Stimulated activated memory B cell treated with anti-CD40 and anti-IgM and Interleukin-4, amounts not matched to agents 10 μg/mL and 1 μg/mL and 100 μg/mL, for 72 hours (primary cell): ENCODE measurements at places on chromosomes 5 and 9.

GRCh38 chr9:114121227-114122135 is 22.4 kb upstream of the KIF12 start:
- ATAC-seq, result no peak

DNA sequence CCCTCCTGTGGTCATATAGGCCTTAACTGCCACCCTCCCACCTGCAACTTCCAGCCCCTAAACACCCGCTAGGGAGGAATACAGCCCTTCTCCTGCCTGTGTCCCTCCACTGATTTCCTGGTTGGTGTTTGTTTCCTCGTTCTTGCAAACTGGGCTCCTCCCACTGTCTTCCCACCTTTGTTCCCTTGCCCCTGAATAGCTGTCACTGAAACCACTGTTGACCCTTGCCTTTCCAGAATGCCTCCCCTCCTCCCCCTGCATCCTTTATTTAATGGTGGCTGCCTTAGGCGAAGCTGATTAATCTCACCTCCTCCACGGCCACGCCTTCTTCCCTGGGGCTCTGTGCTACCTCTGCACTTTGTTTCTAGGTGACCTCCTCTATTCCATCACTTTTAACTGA is 626.7 kb downstream of the BNC2 start:
- no peak for ATAC-seq

- no peak for ATAC-seq
Measured at GRCh38 chr5:31251032-31251431, 57.5 kb downstream of the CDH6 start.

- no peak for ATAC-seq
Measured at GRCh38 chr9:22108581-22109370, 99.7 kb upstream of the CDKN2B start.

- no peak for ATAC-seq
Measured at GRCh38 chr5:120538149-120538548, 74.0 kb downstream of the PRR16 start.

DNA sequence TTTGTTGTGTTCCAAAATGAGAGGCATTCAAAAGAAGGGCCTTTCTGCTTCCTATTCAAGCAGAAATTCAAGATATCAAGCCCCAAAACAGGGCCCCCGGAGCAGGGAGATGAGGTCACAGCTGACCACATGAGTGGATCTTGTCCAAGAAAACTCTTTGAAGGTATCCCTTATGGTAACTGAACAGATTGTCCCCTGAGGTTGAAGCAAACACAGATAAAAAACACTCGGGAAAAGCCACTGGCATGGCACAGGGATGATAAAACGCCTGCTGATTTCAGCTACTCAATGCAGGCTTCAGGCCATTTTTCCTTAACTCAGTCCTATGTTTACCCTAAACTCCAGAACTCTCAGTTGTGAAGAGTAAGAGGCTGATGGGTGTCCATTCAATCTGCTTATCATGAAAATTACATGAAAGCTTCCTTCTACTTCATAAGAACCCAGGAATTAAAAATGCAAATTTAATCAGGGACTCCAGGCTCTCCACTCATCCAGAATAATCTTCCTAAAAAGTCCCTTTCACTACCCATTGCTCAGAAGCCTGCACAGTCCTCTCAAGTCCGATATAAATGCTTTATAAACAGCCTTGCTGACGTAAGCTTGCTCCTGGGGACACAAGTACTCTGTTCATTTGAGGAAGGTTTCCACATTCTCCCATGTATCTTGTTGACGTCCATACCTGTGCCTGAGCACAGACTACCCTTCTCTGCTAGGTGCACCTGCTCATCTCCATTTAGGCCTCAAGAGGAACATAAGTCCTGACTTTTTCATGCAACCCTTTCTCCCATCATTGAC is 35.9 kb upstream of the SLC1A3 start:
- ATAC-seq, result no peak

DNA sequence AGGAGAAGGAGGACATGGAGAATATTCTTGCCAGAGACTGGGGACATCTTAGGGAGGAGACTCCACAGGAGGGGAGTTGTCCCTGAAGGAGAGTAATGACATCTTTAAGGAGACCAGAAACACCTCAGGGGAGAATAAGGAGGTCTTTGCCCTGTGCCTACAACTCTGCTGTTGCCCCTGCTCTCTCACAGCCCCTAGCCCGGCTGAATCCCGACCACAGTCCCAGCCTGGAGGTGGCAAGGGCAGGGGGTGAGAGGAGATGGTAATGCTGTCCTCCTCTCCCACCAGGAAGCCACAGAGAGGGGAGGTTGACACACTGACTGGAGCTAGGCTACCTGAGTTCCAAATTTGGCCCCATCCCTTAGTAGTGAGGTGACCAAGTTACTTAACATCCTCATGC is 30.2 kb upstream of the ENHO start:
- no peak for ATAC-seq

- peak; percentile 51 for ATAC-seq
Measured at GRCh38 chr9:96413302-96414221, 4.6 kb downstream of the ZNF367 start.

DNA sequence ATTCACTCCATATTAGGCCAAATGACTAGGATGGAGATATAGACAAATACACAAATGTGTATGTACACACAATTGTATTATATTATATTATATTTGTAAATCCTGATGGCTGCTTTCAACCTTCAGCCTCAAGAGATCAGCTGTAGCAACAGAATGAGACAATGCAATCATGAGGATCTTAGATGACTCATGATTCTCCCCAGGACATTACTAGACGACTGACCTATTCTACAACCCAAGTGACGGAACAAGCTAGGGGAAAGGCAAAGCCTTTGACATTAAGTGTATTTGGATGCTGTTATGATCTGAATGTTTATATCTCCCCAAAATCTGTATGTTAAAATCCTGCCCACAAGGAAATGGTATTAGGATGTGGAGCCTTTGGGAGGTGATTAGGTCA is 66.5 kb downstream of the COX7C start:
- no peak for ATAC-seq

- no peak for ATAC-seq
Measured at GRCh38 chr9:92640398-92641091, 29.4 kb downstream of the IPPK start.

DNA sequence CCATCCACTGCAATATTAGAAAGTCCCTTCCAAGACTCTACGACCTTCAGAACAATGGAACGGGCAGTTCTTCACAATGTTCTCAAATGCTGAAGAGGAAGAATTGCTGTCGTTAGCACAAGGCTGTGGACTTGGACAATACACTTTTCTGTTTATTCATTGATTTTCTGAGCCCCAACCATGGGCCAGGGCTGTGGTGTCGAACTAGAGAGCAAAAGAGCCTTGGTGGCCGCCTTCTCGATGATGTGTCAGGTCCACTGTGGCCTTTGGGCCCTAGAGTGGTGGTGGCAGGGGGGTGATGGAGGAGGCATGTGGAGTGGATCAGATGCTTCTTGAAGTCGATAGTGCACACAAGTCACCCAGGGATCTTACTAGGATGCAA is 18.5 kb upstream of the KIF12 start:
- no peak for ATAC-seq

DNA sequence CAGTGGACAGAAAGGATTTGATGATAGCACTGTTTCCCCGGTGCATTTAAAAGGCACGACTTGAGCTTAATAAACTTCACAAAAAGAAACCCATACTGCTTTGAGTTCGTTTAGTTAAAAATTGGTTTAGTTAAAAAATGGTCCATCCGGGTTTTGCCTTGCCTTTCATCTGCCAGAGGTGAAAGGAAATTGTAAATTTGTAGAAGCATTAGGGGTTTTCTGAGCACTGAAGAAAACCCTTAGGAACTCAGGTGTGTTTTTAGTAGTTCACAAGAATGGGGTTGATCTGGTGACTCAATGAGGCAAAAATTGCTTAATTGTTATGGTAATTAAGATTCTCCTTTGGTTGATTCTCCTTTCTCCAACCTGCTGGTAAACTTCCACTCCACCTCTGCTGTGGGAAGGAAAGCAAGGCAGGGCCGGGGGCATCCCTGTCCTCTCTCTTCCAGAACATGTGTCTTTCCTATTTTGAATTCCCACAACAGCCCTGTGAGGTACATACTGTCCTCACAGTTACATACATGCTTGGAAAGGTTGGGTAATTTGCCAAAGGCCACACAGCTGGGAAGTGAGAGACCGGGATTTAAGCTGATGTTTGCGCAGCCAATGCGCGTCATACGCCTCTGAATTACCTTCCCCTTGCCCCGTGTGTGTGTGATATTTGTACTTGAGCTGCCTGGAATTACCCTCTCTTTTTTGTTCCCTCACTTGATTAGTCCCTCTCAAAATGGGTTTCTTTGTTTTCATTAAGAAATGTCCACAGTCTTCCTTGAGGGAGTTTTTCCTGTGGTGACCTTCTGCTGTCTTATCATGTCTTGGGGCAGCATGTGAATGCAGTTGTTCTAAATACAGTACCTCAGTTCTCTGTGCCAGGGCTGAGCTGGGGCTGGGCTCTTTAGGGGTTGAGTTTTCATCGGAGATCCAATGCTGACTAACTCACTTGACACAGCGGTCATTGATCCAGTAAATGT is 94.4 kb downstream of the ARHGAP26 start:
- no peak for ATAC-seq

- no peak for ATAC-seq
Measured at GRCh38 chr5:108747111-108747773, 455 bp upstream of the FER start.

DNA sequence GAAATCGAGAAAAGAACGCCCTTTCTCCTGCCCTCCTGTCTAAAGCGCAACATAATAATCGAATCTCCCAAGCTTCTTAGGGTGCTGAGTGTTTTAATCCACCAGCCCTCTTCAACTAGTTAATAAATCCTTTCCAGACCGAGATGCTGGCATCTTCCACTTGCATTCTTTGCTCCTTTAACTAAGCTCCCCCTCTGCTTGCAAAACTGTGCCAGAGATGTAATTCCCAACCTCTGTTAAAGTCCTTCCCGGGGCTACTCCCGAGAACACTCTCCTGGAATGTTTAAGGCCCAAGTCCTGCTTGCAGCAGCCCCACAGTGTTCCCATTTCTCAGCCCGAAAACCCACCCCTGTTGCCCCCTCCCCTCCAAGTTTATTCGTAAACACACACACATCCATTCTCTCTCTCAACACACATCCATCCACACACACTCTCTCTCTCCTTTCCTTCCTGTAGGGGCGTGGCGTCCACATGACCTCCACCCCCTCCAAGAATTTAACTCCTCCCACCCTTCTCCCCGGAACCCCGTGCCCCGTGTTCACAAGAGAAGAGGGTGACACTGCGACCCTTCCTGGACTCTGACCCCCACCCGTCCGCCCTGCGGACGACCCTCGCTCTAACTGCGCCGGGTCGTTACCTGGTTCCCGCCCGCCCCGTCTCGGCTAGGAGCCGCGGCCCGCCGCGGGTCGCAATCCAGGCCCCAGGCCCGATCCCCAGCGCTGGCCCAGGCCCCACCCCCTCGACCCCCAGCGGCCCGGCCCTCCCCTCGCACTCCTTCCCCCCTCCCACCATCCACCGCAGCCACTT is 7.0 kb upstream of the MGAT1 start:
- ATAC-seq, result peak; percentile 82

- ATAC-seq, result no peak
Measured at GRCh38 chr5:53262348-53262970, 152.9 kb upstream of the MOCS2 start.

GRCh38 chr9:107123389-107123788 is 159.7 kb upstream of the RAD23B start:
- ATAC-seq, result no peak

DNA sequence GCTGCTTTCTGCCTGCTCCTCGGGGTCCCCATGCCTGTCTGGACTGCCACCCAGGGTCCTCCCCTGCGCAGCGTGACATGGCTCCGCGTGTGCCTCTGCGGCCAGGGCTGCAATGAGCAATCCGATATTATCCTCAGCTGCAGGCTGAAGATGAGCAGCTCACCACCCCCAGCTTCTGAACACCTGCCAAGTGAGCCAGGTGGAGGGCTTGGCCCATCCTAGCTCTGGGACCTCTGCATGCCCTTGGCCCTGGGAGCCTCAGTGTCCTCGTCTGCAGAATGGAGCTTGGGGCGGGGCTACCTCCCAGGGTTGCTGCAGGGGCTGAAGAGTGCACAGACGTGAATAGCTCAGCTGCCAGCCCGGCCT is 4.1 kb upstream of the MYMK start:
- no peak for ATAC-seq

GRCh38 chr5:35313291-35313690 is 83.0 kb upstream of the PRLR start:
- no peak for ATAC-seq

GRCh38 chr5:40409601-40410000 is 270.1 kb upstream of the PTGER4 start:
- no peak for ATAC-seq

- no peak for ATAC-seq
Measured at GRCh38 chr9:87836536-87836935, 46.1 kb upstream of the SPATA31E1 start.
